ENCODE measurements at places on chromosomes 7 and 10.

DNA sequence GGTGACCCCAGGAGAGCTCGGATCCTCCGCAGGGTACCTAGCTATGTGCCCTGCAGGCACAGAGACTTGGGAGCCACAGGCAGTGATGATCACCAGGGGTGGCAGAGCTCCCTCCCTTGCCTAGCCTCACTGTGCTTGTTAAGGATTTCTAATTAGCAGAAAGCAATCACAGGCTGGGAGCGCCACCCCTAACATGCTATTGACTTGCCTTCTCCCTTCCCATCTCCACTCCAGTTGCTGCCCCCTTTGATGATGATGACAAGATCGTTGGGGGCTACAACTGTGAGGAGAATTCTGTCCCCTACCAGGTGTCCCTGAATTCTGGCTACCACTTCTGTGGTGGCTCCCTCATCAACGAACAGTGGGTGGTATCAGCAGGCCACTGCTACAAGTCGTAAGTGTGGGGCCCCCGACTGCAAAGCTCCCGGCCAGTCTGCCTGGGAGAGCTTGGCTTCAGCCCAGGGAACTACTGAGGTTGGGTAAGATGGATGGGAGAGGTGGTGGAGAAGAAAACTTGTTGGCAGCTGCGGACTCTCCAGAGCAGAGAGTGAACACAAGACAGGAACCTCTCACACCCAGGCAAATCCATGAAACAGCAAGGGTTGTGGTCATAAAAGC lies 1.2 kb downstream of the PRSS1 start:
- no peak for DNase-seq

GRCh38 chr10:62443866-62444265 lies 69.7 kb downstream of the ZNF365 start:
- no peak for DNase-seq

DNA sequence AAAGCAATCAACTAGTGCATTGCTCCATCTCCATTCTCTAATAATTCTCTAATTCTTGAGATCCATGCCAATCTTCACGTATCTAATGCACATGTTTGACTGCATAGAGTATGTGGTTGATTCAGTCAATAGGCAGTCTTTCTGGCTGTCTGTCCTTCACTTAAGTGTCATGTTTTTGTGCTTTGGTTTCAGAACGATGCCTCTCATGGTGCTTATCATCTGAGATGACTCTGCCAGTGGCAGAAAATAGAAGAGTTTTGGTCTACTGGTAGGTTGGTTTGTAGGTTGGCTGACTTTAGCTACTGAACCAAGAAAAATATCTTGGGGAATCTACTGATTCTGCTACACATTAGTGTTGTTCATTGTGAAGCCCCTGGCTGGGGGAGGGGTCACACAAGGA lies 364.2 kb downstream of the SFMBT2 start:
- DNase-seq, result no peak

- no peak for DNase-seq
Measured at GRCh38 chr7:50481867-50482266, 31.7 kb upstream of the FIGNL1 start.

GRCh38 chr10:64486149-64486548 lies 964.9 kb downstream of the REEP3 start:
- no peak for DNase-seq

- no peak for DNase-seq
Measured at GRCh38 chr10:28046579-28046978, 47.7 kb upstream of the ODAD2 start.

DNA sequence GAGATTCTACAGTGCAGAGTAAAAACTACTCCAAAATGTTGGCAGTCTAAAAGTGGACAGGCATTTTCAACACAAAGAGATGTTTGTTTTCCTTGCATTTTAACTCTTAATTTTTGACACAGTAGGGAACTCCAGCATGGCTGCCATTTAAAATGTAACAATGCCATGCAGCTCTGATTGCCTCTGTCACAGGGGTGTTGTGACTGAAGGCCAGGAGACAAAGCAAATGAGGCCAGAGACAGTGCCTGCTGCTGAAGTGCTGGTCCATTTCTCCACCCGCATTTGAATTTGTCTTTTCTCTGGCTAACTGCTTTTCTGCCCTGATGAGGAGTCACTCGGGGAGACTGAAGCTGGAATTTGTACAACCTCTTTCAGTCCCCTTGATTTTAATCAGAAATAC lies 710.6 kb upstream of the GALNT17 start:
- DNase-seq, result no peak

GRCh38 chr7:24949884-24950283 lies 30.1 kb downstream of the OSBPL3 start:
- DNase-seq, result no peak

DNA sequence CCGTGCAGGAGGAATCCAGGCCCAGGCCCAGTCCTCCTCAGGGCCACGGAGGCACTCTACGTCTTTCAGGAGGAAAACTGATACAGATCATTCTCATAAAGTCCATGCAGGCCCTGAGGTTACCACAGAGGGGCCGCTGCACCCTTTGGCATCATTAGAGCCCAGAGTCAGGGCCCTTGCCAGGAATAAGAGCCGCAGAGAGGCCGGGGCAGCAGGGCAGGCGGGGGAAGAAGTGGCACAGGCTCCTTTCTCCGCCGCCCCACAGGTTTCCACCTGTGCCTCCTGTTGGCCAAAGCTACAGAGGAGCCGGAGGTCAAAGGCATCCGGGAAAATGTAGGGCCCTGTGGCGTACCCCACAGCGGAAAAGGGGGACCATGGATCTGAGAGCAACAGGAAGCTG lies 366.6 kb upstream of the SHH start:
- no peak for DNase-seq

DNA sequence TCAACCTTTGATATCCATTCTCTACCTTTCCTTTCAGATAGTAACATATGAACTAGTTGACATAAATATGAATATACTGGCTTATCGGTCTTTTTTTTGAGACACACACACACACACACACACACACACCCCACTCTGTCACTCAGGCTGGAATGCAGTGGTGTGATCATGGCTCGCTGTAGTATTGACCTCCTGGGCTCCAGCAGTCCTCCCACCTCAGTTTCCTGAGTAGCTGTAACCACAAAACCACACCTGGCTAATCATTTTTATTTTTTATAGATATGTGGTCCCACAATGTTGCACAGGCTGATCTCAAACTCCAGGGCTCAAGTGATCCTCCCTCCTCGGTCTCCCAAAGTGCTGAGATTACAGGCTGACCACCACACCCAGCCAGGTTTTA lies 14.2 kb upstream of the NT5C3A start:
- DNase-seq, result no peak

GRCh38 chr7:25854608-25855497 lies 297.1 kb upstream of the NFE2L3 start:
- no peak for DNase-seq

GRCh38 chr7:54987772-54988171 lies 31.0 kb upstream of the EGFR start:
- no peak for DNase-seq

- DNase-seq, result no peak
Measured at GRCh38 chr10:91194497-91195179, 25.8 kb upstream of the PCGF5 start.

DNA sequence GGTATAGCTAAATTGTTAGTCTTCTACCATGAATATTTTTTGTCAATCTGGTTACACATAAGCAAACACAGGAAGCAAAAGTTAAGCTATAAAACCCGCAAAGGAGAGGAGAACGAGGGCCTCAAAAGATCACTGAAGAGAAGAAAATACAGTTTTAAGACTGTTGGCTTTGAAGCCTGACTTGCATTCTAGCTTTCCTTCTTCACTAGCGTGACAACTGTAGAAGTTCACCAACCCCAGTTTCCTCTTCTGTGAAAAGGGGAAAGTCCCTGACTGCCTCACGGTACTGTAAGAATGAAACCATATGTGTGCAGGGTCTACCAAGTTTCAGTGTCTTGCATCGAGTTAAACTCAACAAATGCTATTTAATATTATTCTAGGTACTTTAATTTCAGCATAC lies 7.5 kb upstream of the LRRN3 start:
- peak; percentile 29 for DNase-seq

DNA sequence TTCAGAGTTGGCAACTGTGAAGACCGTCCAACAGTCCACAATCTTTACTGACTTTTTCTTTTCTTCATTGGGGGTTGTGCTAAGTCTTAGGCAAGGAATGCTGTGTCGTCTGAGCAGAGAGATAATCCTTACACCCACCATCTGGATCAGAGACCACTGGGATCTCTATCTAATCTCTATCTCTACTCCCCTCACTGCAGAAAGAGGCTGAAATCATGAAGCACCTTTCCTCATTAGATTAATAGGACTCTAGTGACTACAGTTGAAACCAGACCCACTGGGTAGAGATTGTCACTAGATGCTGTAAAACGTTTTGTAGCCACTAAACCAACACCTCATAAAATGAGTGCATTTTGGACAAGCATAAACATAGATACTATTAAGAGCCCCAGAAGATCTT lies 387.4 kb upstream of the CELF2 start:
- no peak for DNase-seq

- no peak for DNase-seq
Measured at GRCh38 chr10:127349737-127350136, 153.3 kb upstream of the INSYN2A start.

- no peak for DNase-seq
Measured at GRCh38 chr10:119931871-119932270, 39.3 kb downstream of the SEC23IP start.

DNA sequence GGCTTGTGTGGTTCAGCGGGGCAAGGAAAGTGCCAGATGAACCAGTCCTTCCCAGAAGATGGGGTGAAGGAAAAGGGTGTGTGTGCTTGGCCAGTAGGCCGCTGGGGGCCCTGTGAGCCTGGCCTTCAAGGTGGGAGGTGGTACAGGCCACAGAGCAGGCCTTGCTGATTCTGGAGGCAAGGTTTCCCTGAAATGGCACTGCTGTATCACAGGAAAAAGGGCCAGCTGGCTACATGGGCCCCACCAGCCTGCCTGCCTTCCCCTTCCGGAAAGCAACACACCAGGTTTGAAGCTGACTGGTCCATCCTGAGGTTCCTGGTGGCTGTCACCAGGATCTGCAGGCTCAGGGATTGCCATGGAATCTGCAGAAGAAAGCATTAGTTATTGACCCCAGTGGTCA lies 12.5 kb downstream of the MMRN2 start:
- DNase-seq, result no peak

- no peak for DNase-seq
Measured at GRCh38 chr10:61354401-61354975, 98.7 kb downstream of the TMEM26 start.

GRCh38 chr7:25238066-25238725 lies 9.9 kb upstream of the NPVF start:
- no peak for DNase-seq

DNA sequence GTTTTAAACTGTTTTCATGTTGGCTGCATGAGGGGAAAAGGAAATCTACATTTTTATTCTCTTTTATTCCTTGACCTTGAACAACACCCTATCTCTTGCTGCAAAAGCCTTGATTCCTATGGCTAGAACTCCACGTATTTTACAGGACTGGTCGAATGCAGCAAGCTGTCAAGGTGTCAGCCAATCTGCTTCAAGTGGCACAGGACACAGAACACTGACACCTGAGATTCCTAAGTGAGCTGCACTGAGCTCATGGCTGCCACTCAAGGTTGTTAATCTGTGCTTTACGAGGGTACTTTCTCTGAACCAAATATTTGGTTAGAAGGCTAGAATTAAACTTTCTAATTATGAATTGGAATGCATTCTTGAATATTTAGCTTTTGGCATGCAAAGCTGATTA lies 349.7 kb upstream of the COBL start:
- no peak for DNase-seq

- no peak for DNase-seq
Measured at GRCh38 chr7:139989366-139990141, 73.2 kb downstream of the PARP12 start.

DNA sequence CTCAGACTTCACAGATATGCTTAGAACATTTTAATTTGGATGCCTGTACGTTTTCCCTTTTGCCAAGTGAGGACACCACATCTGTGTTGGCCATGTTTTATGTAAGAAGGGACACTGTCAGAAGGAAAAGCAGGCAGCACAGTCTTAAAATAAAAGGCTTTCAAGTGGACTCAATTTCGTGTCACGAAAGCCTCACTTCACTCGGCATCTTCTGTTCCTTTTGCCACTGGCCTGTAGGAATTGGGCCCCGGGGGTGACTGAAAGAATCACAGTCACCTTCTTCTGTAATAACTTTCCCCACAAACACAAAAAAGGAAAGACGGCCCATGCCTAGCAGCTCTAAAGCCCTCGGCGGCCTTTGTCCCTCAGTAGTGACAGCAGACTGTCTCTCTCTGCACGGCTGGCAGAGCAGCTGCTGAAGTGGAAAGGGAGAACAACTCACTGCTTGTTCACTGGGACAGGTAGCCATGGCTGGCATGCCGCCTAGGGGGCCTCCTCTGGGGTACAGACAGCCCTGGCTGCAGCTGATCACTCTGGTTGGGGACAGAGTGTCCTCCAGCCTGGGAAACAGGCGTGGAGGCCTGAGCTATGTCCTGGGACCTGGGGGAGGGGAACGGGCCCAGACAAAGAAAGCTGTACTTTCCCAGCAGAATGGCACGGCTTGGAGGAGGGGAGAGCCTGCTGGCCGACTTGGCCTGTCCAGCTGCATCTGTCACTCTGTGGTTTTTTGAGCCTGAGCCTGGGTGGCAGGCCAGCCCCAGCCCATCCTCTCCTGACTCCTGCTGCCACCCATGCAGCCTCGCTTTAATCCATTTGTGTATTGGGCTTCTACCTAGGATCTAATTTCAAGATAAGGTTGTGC lies 4.4 kb downstream of the RASSF4 start:
- no peak for DNase-seq

DNA sequence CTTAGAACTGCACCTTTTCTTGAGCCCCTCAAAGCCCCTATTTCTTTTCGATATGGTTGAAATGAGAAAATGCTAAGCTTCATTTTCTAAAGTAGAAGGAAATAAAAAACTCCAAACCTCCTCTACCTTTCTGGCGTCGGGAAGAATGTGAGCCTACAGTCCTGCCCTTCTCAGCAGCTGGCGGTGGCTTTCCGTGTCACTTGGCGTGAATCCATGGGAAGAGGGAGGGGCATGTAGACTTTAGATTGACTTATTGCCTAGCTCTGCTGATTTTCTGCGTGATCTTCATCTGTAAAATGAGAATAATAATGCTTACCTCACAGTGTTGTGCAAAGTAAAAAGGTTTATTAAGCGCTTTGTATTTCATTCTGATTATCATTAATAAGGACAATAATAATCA lies 35.0 kb downstream of the PRR15 start:
- DNase-seq, result no peak

GRCh38 chr7:138285129-138285528 lies 174.9 kb upstream of the TRIM24 start:
- DNase-seq, result no peak

- DNase-seq, result no peak
Measured at GRCh38 chr7:70356085-70356786, 758.0 kb downstream of the AUTS2 start.

DNA sequence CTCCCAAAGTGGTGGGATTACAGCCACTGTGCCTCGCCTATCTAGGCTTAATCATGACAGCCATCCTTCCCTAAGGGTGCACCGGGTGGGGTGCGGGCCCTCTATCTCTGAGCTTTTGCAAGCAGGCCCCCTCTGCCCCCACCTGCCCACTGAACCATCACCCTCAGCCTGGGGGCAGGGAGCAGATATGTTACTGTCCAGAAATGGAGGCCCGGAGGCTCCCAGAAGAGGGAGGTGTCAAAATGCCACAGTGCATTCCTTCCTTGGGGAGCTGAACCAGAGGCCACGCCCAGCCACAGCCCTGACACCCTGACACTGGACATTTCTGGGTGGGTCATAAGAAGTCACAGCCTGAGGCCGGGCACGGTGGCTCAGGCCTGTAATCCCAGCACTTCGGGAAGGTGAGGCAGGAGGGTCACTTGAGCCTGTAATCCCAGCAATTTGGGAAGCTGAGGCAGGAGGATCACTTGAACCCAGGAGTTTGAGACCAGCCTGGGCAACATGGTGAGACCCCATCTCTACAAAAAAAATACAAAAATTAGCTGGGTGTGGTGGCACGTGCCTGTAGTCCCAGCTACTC lies 129.8 kb upstream of the TNRC18 start:
- DNase-seq, result no peak

All from GM18507 (cell line).